ENCODE measurements at places on chromosomes 2 and 18.

- DNase-seq, result no peak
Measured at GRCh38 chr2:6605836-6606505, 259.7 kb downstream of the CMPK2 start.

GRCh38 chr2:235842941-235843340 is 325.2 kb downstream of the GBX2 start:
- no peak for DNase-seq

- no peak for DNase-seq
Measured at GRCh38 chr18:532632-533031, 32.1 kb upstream of the COLEC12 start.

DNA sequence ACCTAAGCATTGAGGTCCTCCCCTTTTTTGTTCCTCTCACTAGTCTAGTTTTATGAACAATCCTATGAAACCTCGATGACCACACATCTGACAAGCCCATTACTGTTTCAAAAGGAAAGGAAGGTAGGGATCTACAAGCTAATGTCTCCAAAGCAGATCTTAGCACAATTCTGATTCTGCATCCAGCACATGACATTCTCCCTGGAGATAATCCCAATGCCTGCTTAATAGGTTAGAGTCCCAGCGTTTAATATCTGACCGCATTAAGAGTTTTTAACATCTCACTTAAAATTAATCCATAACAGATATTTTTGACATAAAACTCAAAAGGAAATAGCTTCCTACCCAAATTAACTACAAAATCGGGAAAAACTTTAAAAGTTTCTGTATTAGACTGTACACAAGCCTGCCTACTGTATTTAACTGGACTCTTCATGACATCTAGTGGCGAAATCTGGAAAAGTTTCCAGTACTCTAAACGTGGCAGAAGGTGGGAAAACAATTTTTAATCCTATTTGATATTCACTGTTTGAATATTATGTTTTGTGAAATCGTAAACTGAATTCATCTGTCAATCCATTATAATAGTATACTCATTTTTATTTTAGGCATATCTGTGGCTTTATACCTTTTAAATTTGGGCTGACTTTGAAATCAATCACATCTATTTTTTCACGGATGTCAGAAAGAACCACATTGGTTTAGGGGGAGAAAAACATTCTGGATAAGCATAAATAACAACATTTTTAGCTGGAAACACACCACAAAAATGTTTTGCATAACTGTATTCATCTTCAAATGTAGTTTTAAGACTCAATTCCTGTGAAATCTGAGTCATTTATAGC is 62.4 kb downstream of the TXNL1 start:
- DNase-seq, result no peak

- DNase-seq, result no peak
Measured at GRCh38 chr2:115161771-115162493, 719.5 kb downstream of the DPP10 start.

GRCh38 chr18:32867330-32867729 is 94.5 kb upstream of the KLHL14 start:
- DNase-seq, result no peak

DNA sequence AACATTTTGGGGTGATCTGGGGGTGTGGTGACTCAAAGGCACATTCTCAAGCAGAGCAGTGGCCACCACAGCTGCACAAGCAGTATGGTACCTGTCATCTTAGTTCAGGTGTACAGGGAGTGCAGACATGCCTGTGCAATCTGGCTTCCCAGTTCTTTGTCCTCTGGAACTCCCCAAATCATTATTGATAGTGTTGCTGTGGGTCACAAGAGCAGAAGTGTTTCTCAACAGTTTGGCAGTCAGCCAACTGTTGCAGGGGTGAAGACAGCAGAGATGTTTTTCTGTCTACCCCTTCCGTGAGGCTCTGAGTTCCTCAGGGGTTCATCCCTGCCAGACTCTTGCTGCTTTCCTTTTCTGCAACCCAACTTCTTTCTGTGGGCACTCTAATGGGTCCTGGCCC is 206.5 kb upstream of the ZSWIM2 start:
- no peak for DNase-seq

GRCh38 chr2:200862532-200863000 is 1.9 kb downstream of the CLK1 start:
- DNase-seq, result peak; percentile 33

- DNase-seq, result no peak
Measured at GRCh38 chr2:229851870-229852269, 69.9 kb downstream of the TRIP12 start.

DNA sequence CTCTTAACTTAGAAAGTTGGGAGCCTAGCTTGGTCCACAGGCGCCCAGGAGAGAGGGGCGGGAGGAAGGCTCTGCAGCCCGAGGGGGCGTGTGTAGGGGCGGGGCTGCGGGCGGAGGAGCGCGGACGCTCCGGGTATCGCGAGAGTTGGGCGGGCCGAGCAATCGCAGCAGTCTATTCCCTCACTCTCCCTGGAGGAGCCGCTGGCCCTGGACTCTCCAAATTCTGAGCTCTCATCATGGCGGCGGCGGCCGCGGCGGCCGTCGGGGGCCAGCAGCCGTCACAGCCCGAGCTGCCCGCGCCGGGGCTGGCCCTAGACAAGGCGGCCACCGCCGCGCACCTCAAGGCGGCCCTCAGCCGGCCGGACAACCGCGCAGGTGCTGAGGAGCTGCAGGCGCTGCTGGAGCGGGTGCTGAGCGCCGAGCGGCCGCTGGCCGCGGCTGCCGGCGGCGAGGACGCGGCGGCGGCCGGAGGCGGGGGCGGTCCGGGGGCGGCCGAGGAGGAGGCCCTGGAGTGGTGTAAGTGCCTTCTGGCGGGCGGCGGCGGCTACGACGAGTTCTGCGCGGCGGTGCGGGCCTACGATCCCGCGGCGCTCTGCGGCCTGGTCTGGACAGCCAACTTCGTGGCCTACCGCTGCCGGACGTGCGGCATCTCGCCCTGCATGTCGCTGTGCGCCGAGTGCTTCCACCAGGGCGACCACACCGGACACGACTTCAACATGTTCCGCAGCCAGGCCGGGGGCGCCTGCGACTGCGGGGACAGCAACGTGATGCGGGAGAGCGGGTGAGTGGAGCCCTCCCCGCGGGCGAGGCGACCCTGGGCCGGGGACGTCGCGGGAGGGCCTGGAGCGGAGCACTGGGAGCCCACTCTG is at the start of gene UBR3:
Gene UBR3, plus strand, starts transcription at position 183 of the 869 bp plus-strand sequence. Its CDS starts 54 bp downstream, at position 237.
- DNase-seq, result peak; percentile 85

- DNase-seq, result no peak
Measured at GRCh38 chr18:28168725-28169124, 8.2 kb downstream of the CDH2 start.

DNA sequence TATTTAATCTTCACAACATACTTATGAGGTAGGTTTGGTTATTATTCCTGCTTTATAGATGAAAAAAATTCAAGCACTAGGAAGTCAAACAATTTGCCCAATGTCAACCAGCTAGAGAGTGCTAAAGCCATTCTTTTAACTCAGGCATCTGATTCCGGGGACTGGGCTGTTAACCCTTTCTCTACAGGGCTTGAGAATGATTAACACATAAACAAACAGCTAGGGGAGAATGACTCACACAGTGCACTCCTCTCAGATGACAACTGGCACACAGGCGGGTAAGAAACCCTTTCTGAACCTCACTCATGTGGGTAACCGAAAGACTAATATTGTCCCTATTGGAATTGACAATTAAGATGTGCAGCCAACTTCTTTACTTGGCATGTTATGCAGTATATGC is 86.3 kb upstream of the FSHR start:
- no peak for DNase-seq

GRCh38 chr2:233819884-233820773 is 34.2 kb downstream of the HJURP start:
- DNase-seq, result no peak

DNA sequence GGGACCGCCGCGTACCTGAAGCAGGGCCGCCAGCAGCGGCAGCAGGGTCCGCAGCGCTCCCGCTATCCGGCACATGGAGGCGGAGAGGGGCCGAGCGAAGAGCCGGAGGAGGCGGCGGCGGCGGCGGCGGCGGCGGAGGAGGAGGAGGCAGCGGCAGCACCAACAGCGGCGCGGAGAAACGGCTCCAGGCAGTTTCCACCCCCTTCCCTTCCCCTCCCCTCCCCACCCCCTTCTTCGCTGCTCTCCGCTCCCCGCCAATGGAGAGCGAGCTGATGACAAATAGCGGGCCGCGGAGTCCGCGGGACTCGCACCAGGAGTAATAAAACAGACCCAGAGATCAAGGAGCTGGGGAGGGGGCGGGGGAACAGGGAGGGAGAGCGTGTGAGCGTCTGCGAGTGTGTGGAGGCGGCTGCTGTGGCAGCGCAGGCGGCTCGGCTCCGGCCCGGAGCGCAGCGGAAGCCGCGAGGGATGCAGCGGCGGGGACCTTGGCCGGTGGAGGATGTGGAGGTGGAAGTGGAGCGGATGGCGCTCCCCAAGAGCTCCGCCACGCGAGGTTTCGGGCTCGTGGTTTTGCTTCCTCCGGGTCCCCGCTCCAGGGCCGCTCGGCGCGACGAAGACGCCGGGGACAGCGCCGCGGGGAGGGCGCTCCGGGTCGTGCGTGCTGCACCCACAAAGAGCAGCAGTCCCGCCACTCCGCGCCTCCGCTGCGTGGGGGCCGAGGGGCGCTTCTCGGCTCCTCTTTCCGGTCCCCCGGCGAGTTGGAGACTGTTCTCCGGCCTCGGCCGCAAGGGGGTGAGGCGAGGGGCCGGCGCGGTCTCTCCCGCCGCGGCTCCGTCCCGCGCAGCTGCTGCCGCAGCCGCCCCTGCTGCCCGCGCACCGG is at the start of gene CDH2:
Gene CDH2, minus strand, starts transcription at position 183 of the 880 bp plus-strand sequence. Its CDS starts 108 bp downstream, at position 75.
- DNase-seq, result peak; percentile 74

- no peak for DNase-seq
Measured at GRCh38 chr2:77325395-77325794, 196.8 kb downstream of the LRRTM4 start.

DNA sequence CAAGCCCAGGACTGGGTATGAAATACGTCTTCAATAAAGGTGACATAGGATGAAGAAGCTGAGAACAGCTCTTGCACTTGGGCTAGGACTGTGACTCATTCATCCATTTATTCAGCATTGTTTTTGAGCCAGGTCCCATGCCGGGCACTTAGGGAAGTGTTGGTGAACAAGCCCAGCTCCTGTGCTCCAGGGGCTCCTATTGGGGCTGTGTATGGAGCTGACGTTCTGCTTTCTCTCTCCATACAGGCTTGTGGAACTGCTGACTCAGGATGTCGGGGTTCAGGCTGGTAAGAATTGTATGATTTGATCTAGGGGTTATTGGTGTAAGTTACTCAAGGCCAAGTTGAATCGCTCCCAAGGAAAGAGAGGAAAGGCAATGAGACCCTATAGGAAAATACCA is 24.0 kb downstream of the MYO7B start:
- DNase-seq, result no peak

- no peak for DNase-seq
Measured at GRCh38 chr2:210839450-210839849, 283.1 kb downstream of the CPS1 start.

DNA sequence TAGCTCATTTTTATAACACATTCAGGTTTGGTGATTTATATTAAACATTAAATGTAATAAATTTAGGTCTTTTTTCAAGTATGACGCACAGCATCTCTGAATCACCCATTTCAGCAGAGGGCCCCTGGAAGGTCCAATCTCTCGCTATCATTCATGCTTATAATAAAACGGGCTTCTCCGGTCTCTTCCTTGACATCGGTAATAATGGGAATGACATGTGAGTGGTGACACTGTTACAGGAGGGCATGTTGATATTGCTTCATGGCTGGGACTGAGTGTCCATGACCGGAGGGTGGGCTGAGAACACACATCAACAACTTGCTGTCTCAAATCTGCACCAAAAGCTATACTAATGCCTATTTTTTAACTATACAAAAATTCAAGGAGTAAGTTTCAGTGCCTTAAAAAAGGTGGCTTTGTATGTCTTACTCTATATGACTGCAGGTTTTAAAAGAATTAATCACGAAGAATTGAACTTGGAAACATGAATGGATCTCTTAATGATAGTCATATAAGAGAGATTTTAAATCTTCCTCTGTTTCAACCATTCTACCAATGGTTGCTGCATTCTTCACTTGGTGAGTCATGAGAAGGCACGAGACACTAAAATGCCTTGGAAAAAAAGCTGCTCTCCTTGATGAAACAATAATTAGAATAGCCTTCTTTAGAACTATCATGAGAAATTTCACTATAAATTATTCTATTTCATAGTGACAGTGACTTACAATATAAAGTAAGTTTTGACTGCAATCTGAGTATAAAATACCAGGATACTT is 101.9 kb upstream of the NRP2 start:
- DNase-seq, result peak; percentile 14

GRCh38 chr2:215726070-215726469 is 287.3 kb downstream of the MREG start:
- no peak for DNase-seq

- DNase-seq, result peak; percentile 94
Measured at GRCh38 chr18:45802814-45803492, 22.5 kb upstream of the SIGLEC15 start.

DNA sequence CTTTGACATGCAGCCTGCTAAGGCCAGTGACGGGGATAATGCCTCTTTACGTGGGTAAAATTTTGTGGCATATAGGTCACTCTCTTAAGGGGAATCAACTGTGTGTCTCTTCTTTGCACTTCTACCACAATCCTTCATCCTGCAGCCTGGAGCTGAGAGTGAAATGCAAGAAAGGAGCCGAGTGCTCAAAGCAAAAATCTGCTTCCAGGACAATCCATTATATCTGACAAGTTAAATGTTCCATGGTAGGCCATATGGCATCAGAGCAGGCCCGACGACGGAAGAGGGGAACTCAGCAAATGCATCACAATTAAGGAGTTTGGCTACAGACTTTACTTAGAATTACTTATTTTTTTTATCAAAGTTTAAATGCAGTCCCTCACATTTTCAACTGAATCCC is 171.2 kb downstream of the TCF4 start:
- DNase-seq, result no peak

- peak; percentile 72 for DNase-seq
Measured at GRCh38 chr2:74553892-74554819, at the start of the genes DOK1 and LOXL3. Gene DOK1, plus strand, starts transcription at chr2:74554720. Its CDS starts 35 bp downstream, at chr2:74554755. Gene LOXL3, minus strand, starts transcription at chr2:74553942. Its CDS starts 1,308 bp downstream, at chr2:74552634.

GRCh38 chr2:193627187-193627926 is 1432.6 kb upstream of the TMEFF2 start:
- DNase-seq, result no peak

DNA sequence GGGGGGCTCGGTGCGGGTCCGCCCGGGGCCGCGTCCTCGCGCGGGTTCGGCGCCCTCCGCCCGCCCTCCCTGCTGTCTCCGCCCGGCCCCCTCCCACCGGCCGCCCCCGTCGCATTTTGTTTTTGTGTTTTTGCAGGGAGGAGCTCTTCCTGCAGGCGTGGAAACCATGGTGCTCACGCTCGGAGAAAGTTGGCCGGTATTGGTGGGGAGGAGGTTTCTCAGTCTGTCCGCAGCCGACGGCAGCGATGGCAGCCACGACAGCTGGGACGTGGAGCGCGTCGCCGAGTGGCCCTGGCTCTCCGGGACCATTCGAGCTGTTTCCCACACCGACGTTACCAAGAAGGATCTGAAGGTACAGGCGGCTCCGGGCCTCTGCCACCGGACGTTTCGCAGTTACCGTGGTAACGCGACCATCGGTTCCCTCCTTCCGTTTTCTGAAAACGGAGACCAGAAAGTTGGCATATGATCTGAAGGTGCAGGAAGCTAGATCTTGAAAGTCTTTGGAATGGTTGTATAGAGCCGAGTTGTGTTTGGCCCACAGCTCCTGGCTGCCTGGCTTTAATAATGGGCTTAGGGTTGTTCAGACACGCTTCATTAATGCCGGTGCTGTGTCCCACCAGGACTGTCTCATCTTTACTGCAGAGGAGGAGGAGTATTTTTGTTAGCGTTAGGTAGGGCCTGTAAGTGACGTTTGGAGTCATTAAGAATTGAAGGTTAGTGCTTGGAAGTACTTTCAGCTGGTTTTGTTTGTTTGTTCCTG is 891 bp downstream of the KDM3A start:
- peak; percentile 37 for DNase-seq

Measured in GM04504 (cell line).